CD4-positive, CD25-positive, alpha-beta regulatory T cell (primary cell): ENCODE measurements at places on chromosomes 4 and X. TPM values are rescaled to one million over a fixed set of nuclear protein-coding genes. Genes with fewer than 3 reads are reported as not detected.

- no peak for DNase-seq
- no peaks in the 10 kb centered on the region for H3K36me3 ChIP-seq
- no peak overlapping the region for H3K27ac ChIP-seq
- H3K4me3 ChIP-seq = no peak overlapping the region
- H3K4me1 ChIP-seq = no peaks in the 10 kb centered on the region
Measured at GRCh38 chrX:22047468-22047867, 15.3 kb downstream of the PHEX start.

- no peaks in the 10 kb centered on the region for H3K27me3 ChIP-seq
- no peak overlapping the region for H3K4me3 ChIP-seq
- no peak overlapping the region for H3K27ac ChIP-seq
- H3K36me3 ChIP-seq = no peaks in the 10 kb centered on the region
- DNase-seq = no peak
- no peaks in the 10 kb centered on the region for H3K4me1 ChIP-seq
Measured at GRCh38 chr4:19195696-19196095, 1056.0 kb upstream of the SLIT2 start.

- no peak overlapping the region for H3K27ac ChIP-seq
- H3K27me3 ChIP-seq = no peaks in the 10 kb centered on the region
- H3K4me1 ChIP-seq = no peaks in the 10 kb centered on the region
- H3K36me3 ChIP-seq = peaks cover 29% of the 10 kb centered on the region
- H3K4me3 ChIP-seq = no peak overlapping the region
Measured at GRCh38 chr4:25129917-25130316, 30.3 kb downstream of the SEPSECS start.

DNA sequence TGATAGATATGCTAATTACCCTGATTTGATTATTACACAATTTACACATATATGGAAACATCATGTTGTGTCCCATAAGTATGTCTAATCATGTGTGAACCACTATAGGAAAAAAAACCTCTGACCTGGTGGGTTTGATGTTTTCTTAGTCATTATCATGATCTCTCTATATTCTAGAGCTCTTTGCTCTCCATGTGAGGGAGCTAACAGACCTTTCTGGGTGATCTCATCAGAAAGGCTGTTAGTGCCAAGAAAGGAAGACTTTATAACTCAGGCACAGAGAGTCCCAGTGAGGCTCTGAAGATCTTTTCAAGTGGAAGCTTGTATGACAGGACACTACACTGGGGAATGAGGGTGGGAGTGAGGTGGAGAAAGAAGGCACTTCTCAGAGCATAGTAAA, 527.7 kb upstream of the MAGEB2 start:
- no peak overlapping the region for H3K4me3 ChIP-seq
- H3K27ac ChIP-seq = no peak overlapping the region
- no peaks in the 10 kb centered on the region for H3K36me3 ChIP-seq
- no peak for DNase-seq
- H3K4me1 ChIP-seq = no peaks in the 10 kb centered on the region
- H3K27me3 ChIP-seq = no peaks in the 10 kb centered on the region

GRCh38 chrX:103063918-103064434, at the start of gene BEX1:
Gene BEX1 (minus strand): TSS chrX:103064171. CDS start chrX:103063274, 897 bp downstream.
- no peak within 1 kb of the TSS for H3K4me3 ChIP-seq
- H3K27ac ChIP-seq = no peak within 1 kb of the TSS
- peak; percentile 10 for DNase-seq
- H3K4me1 ChIP-seq = no peaks in the 10 kb centered on the region
- no peaks in the 10 kb centered on the region for H3K36me3 ChIP-seq
- H3K27me3 ChIP-seq = no peaks in the 10 kb centered on the region

Gene SPANXA2
- polyA plus RNA-seq = not detected
